ENCODE measurements at places on chromosomes 4 and X. TPM values are rescaled to one million over a fixed set of nuclear protein-coding genes. Genes with fewer than 3 reads are reported as not detected.

CTAG2 gene
- not detected for total RNA-seq

GRCh38 chr4:174531486-174531885 lies 9.2 kb upstream of the HPGD start:
- DNase-seq, result no peak

DNA sequence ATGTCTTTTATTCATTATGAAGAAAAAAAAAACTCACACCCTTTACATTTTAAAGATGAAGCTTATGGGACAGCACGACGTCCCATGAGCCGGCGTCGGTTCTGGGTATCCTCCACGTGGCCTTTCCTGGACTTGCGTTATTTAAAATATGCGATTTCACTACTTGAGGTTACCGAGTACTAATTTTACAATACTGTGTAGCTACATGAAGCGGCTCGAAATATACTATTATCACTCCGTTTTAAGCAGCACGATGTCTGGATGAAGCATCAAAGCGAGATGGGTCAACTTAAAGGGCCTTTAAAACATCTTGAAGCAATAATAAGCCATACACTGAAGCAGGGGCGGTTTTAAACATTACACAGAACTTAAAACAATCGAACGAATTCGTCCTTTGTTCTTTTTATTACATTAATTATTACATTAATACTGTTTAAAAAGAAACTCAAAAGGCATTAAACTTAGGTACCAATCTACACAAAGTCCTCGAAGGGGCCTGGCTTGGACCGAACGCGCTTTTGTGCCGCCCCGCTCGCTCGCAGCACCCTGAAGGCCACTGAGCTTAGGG lies 1.4 kb upstream of the KLF3 start:
- DNase-seq, result no peak

DNA sequence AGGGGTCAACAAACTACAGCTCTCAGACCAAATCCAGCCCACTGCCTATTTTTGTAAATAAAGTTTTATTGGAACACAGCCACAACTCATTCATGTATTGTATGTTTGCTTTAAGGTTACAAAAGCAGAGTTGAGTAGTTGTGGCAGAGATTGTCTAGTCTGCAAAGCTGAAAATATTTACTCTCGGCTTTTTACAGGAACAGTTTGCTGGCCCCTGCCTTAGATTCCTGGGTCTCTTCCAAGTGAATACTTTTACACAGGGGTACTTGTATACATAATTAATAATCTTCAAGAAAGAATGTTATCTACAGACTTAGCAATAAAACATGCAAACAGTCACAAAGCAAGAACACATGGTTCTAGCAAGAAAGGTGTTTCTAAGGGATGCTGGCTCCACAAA lies 154.2 kb downstream of the AMELX start:
- DNase-seq, result no peak

GRCh38 chr4:8141935-8142334 lies 16.7 kb downstream of the ABLIM2 start:
- DNase-seq, result no peak

UGT2A3 gene
- total RNA-seq, result not detected

DNA sequence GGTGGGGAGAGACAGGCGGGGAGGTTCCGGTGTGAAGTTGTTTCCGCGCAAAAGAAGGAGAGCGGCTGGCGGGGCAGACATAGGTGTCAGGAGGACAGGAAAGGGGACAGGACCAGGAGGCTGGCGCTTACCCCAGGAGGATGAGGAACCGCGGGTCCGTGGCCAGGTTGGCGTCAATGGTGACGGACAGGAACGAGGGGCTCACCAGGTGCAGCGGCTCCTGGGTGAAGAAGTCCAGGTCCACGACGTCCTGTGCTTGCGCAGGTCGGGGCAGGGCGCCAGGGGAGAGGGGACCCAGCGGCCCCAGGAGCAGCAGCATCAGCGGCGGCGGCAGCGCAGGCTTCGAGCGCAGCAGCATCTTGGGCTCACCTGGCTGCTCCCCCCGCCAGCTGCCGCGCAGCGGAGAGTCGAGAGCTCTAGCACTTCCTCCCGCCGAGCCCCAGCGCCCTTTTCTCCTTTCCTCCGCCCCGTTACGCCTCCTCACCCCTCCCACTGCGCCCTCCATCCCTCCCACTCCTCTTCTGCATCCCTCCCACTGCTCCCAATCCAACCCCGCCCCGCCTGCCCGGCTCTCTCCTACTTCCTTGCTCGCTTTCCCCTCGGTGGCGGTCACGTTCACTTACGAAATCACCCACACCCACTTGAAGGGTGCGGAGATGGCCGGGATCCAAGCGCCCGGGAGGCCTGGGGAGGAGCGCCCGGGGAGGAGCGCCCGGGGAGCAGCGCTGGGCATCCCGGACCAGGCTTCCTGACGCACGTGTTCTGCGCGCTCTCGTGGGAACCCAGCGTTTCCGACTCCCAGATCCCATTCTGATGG lies at the start of gene HPSE:
Gene HPSE, minus strand, starts transcription at position 424 of the 817 bp plus-strand sequence. Its CDS starts 66 bp downstream, at position 358.
- peak; percentile 82 for DNase-seq

DNA sequence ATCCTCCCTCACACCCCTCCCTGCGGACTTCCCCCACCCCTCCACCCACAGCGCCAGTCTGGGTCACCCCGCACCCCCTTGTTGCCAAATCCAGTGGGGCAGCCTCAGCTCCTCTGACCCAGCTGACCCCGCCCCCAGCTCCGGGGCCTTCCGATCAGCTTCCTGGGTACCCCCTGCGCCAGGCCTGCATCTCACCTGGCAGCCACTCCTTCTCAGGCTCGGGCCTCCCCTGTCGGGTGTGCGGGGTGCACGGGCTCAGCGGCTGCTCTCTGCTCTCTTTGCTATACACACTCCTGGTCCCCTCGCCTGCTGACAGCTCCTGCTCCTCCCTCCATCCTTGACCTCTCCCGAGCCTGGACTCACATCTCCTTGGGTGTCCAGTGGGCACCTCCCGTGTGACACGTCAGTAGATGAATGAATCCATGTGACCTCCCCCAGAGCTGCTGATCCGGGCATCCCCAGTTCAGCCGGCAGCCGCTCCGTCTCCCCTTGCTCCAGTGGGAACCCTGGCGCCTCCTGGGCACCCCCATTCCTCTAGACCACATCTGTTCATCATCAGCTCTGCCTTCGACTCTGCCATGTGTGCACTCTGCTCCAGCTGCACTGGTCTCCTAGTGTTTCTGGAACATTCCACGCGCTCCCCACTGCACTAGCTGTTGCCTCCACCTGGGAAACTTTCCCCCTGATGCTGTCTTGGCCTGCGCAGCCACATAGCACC lies 9.9 kb downstream of the CFAP99 start:
- peak; percentile 12 for DNase-seq

ODAPH gene
- total RNA-seq, result not detected

GRCh38 chrX:109733613-109734083 lies 591 bp upstream of the ACSL4 start:
- DNase-seq, result no peak

- peak; percentile 33 for DNase-seq
Observed at GRCh38 chr4:118957722-118958445, 69.2 kb downstream of the SYNPO2 start.

USP51 gene
- 2.4 TPM for total RNA-seq

- no peak for DNase-seq
Observed at GRCh38 chrX:134792077-134792476, 133.8 kb upstream of the PLAC1 start.

DNA sequence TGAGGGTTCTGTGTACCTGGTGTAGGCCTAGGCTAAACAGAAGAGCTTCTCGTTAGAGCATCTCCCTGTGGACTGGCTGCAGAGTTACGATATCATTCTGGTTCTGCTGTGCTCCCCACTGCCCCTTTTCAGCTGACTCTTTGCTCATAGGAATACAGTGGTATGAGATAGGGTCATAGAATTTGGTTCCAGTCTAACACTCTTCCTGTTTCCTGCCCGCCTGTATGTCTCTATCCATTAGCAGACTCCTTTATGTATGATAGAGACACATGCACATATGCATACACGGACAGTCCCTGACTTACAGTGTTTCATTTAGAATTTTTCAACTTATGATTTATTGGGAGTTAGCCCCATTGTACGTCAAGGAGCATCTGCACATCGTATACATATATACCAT lies 15.3 kb downstream of the RNF4 start:
- no peak for DNase-seq

GRCh38 chr4:64584981-64585557 lies 175.8 kb upstream of the TECRL start:
- DNase-seq, result peak; percentile 36

TTC29 gene
- total RNA-seq, result 0.18 TPM

SPANXN3 gene
- not detected for total RNA-seq

DNA sequence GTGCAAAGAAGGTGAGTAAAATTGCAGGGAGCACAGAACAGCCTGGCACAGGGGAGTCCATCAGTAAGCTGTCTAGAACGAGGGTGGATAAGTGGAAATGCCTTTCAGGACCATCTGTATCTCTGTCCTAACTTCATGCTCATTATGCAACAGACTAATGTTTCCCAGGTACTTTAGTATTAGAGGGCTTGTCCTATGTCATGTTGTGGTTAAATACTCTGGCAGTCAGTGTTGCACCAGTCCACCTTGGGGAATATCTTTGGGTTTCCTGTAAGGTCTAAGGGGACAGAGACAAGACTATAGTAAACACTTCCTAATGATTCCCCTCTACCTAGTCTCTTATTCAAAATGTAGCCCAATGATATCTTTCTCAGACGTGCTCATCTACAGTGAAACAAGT lies 21.3 kb downstream of the NOCT start:
- no peak for DNase-seq

ARSH gene
- total RNA-seq, result not detected

SLC49A3 gene
- 14.0 TPM for total RNA-seq

DNA sequence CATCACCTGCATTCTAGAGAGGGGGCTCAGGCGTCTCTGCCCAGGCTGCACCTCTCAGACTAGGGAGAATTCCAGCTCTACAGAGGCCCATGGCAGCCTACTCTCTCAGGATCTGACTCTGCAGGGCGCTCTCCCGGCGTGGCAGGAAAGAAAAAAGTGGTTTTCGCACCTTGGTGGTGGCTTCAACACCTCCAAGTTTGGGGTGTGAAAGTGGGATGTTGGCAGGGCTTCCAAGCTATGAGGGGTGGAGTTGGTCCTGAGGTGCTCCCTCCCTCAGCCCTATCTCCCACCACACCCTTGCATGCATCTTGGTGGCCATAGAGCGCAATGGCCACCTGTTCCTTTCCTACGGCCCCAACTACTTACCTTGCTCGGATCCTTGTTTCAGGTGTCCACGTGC lies 166.5 kb downstream of the VSIG4 start:
- DNase-seq, result no peak

DNA sequence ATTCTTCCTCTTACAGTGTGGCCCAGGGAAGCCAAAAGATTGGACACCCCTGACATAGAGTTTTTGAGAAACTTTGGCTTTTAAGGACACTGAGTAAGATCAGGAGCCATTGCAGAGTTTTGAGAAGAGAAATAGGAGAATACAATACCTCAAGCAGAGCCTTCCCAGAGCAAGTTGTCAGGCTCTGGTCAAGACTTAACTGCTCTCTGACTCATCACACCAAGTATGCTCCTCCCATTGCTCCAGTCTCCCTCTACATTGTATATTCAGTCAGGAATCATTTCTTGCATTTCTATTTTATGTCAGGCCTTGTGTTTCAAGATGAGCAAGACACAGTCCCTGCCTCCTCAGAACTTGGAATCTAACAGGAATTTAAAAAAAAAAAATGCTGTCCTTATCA lies 176.4 kb upstream of the FMR1 start:
- DNase-seq, result no peak

- DNase-seq, result no peak
Observed at GRCh38 chrX:81261576-81261975, 59.7 kb downstream of the SH3BGRL start.

SORCS2 gene
- total RNA-seq, result 2.6 TPM

DNA sequence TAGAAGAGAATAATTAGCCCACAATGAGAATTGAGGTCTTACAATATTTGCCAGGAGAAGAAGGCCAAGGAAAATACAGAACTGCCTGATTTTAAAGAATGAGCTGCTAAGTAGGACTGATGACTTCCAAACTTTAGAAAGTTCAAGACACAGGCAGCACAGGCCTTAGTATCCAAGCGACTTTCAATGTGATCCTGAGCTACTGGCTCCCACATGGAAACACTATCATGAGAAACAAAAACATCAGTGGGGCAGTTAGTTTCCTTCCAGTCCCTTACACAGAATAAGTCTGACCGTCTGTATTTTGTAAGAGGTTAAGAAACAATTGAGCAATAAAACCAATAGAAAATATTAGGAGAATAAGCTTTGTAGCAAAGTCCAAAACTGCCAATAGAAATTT lies 251.4 kb downstream of the COL25A1 start:
- no peak for DNase-seq

WFS1 gene
- total RNA-seq, result 66.0 TPM

DNA sequence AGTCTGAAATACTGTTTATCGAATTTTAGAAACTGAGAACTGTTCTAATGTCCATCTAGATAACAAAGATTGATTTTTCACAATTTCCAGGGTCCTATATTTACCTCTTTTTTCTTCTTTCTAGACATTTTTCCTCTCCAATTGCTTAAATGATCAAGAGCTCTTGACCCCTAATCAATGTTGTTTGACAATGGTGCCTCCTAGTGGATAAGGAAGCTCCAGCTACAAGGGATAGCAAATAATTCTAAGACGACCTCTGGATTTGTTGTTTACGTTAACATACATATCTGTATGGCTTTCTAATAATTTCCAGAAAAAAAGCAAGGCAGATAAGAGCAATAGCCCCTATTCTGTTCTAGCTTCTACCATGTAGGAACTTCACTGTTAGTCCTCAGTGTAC lies 35.8 kb downstream of the GPR82 start:
- no peak for DNase-seq

RHOXF1 gene
- total RNA-seq, result 0.34 TPM

DNA sequence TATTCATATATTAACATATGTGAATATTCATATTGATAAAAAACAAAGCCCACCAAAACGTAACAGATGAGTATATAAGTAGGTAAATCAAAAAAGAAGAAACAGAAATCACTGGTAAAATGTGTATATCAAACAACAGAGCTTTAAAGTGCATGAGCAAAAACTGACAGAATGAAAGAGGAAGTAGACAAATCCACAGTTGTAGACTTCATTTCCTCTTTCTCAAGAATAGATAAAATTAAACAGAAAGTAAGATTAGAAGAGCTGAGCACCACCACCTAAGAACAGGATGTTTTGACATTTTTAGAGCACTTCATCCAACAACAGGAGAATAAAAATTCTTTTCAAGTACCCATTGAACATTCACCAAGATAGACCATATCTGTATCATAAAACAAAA lies 64.6 kb downstream of the CNKSR2 start:
- no peak for DNase-seq

GRCh38 chr4:151260526-151260925 lies 16.4 kb upstream of the PRSS48 start:
- DNase-seq, result no peak

SYTL4 gene
- 5.8 TPM for total RNA-seq

GRCh38 chrX:14936561-14936960 lies 63.3 kb downstream of the MOSPD2 start:
- no peak for DNase-seq

GRCh38 chr4:11566444-11567022 lies 137.8 kb upstream of the HS3ST1 start:
- DNase-seq, result no peak

GAGE12E gene
- not detected for total RNA-seq

GRCh38 chrX:47373198-47373597 lies 2.8 kb downstream of the ZNF157 start:
- no peak for DNase-seq

DNA sequence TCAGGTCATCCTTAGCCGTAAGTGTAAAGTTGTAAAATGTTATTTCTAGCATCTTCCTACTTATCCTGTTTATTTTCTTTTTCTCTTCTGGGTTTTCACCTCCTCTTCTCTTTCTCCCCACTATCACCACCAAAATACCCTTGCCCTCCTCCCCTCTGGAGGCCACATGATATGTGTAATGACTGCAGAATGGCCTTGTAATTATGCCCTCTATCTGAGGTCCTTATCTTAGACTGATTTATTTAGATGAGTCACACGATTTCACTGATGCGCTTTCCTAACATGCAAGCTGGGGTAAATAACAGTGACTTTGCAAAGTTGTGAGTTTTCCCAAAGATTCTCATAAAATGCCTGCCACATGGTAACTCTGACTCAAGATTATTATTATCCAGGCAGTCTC lies 231.8 kb upstream of the GPRIN3 start:
- no peak for DNase-seq
